Left ventricle myocardium inferior (tissue), 1 donor: ENCODE measurements at places on chromosomes 7 and 10. TPM values are rescaled to one million over a fixed set of nuclear protein-coding genes. Genes with fewer than 3 reads are reported as not detected.

DNA sequence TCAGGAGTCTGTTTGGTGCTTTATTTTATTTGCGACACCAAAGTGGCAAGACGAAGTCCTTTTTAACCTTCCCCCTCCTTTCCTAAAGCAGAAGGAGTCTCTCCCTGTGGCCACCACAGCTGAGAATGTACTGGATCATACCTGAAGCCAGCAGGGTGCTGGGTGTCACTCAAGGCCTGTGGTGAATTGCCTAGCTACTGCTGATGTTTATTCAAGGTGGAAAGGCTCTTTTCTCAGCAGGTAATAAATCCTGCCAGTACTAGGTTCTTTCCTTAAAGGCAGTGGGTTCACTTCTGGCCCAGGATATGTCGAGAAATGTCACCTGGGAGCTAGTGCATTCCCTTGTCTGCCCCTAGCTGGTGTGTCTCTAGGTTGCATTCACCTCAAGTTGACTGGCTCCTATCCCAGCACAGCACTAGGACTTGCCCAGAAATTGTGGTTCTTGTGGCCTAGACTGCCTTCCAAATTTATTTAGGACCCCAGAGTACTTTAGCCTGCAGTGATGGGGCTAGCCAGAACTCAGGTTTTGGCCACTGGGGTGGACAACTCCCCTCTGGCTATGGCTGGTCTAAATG lies 60.8 kb upstream of the FAM3C start:
- H3K27me3 ChIP-seq, result no peaks in the 10 kb centered on the region
- H3K36me3 ChIP-seq, result no peaks in the 10 kb centered on the region
- H3K27ac ChIP-seq, result no peak overlapping the region

DNA sequence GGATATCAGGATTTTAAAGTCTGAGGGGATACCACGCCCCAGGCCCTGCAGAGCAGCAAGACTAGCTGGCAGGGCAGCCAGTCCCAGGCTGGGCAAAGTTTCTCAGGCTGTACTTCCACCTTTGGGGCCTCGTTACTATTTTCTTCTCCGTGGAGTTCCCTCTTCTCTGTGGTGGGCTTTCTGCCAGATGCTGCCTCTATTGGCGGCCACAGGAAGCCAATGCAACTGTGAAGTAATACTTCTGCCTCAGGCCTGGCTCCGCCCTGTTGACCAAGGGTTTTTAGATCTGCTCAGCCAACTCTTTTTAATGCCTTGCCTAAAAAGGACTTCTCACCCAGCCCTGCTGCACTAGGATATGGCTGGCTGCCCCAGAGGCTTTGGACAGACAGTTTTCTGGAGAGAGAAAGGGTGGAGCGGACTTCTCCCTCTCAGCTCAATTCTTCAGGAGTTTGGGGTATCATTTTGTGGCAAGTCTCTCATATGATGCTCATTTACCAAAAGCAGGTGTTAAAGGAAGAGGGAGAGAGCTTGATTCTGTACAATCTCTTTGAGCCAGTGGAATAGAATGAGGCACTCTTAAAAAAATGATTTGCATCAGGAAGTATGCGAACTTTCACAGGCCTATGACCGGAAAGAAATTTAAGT lies 67.4 kb downstream of the HHEX start:
- H3K27ac ChIP-seq, result peak overlapping the region; percentile 81
- peak overlapping the region; percentile 32 for H3K4me3 ChIP-seq
- no peaks in the 10 kb centered on the region for H3K27me3 ChIP-seq
- peaks cover 27% of the 10 kb centered on the region for H3K4me1 ChIP-seq
- peak; percentile 79 for DNase-seq

The WEE2 gene
- not detected for total RNA-seq

The GBX1 gene
- total RNA-seq, result 1.9 TPM

The IDI2 gene
- 0.33 TPM for total RNA-seq

The GIMAP5 gene
- 10.7 TPM for total RNA-seq

The DEPP1 gene
- total RNA-seq, result 27.5 TPM
